Kidney glomerular epithelial cell (primary cell): ENCODE measurements at places on chromosomes 1 and 21.
A peak's percentile ranks its signal among the peaks of the same experiment; 100 is the strongest.

DNA sequence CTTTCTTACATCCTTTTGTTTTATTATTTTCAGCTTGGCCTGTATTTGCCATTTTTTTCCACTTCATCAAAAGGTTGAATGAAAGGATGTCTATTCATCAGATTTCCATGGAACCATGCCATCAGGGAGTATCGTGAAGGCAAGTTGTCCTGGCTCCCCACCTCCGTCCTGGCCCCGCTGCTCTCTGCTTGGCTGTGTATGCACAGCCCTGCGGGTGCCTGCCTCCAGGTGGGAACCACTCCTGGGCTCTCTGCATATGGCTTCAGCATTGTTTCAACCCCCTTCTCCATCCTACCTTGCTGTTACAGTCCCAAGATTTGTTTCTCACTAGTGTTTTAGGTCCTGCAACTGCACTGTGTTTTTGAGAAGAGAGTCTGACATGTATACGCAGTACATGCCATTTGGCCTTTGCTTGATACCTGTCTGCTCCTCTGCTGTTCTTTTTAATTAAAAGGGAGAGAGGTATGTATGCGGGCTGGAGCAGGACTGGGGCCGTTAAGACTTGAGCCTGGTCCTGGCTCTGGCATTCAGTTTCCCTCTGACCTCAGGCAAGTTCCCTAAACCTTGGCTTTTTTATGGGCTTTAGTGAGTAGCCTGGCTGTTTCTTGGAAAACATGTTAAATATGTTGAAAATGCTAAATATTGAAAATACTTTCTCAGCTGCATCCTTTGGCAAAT lies 69.9 kb upstream of the GCLM start:
- no peak for DNase-seq

- no peak for DNase-seq
Measured at GRCh38 chr1:246267896-246268295, 239.2 kb downstream of the SMYD3 start.

DNA sequence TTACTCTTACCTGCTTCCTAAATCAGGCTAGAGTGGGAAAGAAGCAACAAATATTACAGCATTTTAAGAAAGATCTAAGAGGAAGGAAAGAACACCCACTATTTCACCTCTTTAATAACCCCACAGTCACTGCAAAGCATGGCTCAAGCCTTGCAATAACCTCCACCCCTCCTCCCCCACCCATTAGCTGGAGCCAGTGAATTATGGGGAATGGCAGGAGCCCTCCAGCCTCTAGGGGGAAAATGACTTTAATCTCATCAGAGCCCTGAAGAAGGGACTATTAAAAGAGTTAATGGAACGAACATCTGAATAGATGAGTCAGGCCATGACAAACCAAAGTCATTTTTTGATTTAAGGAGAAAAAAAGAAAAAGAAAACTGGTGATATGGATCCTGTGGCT lies 630.7 kb upstream of the PLXNA2 start:
- no peak for DNase-seq

GRCh38 chr1:44460107-44460882 lies 55.2 kb downstream of the RNF220 start:
- no peak for DNase-seq

GRCh38 chr1:53285546-53285945 lies 42.3 kb downstream of the LRP8 start:
- DNase-seq = no peak

- DNase-seq = no peak
Measured at GRCh38 chr1:170682809-170683208, 18.9 kb downstream of the PRRX1 start.

GRCh38 chr1:25786887-25787759 lies 12.9 kb upstream of the SELENON start:
- no peak for DNase-seq

DNA sequence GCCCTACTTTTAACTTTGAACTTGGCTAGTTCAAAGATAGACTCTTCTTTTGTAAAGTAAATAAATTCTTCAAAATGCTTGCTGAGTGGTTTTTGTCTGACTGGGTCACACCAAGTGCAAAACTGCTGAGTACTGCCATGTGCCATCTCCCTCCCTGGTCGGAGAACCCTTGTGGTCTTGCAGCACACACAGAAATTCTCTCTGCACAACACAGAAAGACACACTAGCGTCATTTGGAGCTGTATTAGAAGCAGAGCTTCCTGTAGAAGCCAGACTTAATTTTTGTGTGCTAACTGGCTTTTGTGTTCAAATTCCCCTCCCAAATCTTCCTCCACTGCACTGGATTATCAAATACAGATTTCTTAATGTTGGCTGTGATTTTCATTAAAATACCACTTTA lies 2.5 kb downstream of the PSMB4 start:
- DNase-seq = no peak

GRCh38 chr1:52559875-52560274 lies 7.0 kb upstream of the TUT4 start:
- DNase-seq = no peak

DNA sequence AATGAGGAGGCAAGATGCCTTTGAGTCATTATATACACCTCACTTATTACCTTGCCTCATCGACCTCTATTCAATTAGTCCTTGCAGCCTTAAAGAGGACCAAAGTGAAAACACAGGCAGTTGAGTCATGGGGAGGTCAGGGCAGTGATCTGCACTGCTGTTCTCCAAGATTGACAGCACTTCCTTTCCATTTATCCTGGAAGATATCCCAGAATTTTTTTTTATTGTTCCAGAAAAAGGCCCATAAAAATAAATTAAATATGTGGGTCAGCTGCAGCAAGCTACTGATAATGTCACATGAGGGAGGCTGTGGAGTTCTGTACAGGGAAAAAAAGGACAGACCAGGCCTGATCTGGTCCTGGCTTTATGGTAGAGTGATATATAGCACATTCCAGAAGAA lies 33.2 kb upstream of the CDC42BPA start:
- peak; percentile 6 for DNase-seq

DNA sequence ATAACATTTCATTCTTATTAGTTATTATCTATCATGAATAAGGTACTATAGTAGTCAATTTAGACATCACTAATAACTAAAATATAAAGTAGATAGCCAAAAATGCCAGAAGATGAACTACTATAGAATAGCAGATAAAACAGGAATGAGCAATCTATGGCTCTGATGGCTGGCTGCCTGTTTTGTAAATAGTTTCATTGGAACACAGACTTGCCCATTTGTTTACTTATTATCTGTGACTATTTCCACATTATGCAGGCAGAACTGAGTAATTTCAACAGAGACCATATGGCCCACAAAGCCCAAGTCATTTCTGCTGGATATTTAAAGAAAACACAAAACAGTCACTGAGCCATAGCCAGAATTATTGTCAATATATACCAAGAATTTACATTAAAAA lies 222.1 kb downstream of the COL24A1 start:
- DNase-seq = no peak

DNA sequence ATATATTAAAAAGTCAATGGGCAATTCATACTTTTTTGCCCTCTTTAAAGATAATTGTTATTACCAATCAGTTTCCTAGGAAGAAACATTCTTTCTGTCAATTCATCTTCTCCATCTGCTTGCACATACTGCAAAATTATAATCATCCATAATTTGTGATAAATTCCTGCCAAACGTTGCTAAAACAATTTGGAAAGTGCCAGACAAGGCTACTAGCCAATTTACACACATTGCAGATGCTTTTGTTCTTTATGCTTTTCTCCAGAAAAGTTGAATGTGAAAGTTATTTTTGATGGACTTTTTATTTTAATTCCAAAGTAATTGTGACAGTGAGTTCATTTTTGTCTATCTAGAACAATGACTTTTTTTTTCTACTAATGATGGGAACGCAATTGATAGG lies 992.8 kb upstream of the ADGRL2 start:
- no peak for DNase-seq

DNA sequence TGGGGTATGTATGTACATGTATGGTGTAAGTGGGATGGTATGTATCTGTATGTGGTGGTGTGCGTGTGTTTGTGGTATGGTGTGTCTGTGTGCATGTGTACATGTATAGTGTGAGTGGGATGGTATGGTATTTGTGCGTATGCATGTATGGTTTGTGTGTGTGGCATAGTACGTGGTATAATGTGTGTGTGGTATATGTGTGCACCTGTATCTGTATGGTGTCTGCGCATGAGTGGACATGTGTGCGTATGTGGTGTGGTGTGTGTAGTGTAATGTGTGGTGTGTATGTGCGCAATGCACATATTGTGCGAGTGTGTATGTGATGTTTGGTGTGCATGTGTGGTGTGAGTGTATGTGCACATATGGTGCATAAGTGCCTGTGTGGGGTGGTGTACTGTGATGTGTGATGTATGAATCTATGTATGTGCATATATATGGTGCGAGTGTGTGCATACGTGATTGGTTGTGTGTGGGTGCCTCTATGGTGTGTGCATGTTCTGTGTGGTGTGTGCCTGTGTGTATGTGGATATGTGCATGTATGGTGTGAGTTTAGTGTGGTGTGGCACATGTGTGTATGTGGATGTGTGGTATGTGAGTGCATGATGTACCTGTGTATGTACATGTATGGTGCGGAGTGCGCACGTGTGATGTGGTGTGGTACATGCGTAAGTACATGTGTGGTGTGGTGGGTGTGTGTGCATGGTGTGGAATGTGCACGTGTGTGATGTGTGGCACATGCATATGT lies 38.8 kb downstream of the WDR4 start:
- DNase-seq = no peak

- DNase-seq = no peak
Measured at GRCh38 chr1:90486134-90486824, 230.8 kb downstream of the BARHL2 start.

DNA sequence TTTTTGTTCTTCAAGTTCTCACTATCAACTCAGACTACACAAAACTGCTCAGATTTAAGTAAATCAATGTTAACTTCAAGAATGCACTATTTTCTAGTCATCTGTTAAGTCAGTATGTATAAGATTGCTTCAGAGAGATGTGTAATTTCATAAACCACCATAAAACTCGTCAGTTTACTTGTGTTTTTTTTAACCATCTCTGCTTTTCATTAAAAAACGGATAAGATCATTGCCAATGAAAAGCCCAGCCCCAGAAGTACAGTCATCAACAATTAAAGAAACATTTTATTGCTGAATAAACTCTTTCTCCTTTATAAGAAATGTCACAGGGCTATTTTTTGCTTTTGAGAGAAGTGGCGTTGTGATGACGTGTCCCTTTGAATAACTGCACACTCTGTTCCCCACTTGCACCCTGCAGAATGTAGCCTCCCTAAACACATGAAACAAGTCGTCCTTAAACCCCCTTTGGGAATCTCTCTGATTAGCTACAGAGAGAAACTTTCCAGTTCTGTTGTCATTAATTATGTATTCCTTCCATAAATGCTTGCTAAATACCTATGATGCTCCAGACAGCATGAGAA lies 202.7 kb upstream of the FOXD3 start:
- no peak for DNase-seq

DNA sequence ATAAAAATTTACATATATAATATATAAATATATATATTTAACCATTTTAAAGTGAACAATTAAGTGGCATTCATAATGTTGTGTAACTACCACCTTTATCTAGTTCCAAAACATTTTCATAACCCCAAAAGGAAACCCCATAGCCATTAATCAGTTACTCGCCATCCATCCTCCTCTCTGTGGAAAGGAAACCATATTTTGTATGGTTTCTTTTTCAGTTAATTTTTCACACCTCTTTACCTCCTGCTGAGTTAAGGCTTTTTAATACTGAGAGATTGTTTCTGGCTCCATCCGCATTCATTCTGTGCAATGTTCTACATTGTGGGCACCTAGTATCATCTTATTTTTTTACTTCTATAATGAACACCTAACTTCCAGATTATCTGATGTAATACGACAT lies 512.1 kb downstream of the LMO4 start:
- no peak for DNase-seq

- no peak for DNase-seq
Measured at GRCh38 chr1:164725401-164725800, 166.4 kb downstream of the PBX1 start.

GRCh38 chr1:174968750-174969244 lies 30.9 kb upstream of the CACYBP start:
- peak; percentile 85 for DNase-seq

- no peak for DNase-seq
Measured at GRCh38 chr1:94608852-94609530, 67.4 kb upstream of the F3 start.
